Stomach (tissue), 19 donors: ENCODE measurements at places on chromosomes 7 and 10. TPM values are rescaled to one million over a fixed set of nuclear protein-coding genes. Genes with fewer than 3 reads are reported as not detected.
A peak's percentile ranks its signal among the peaks of the same experiment; 100 is the strongest.

The SGCE gene
- 66.5 TPM for total RNA-seq

DNA sequence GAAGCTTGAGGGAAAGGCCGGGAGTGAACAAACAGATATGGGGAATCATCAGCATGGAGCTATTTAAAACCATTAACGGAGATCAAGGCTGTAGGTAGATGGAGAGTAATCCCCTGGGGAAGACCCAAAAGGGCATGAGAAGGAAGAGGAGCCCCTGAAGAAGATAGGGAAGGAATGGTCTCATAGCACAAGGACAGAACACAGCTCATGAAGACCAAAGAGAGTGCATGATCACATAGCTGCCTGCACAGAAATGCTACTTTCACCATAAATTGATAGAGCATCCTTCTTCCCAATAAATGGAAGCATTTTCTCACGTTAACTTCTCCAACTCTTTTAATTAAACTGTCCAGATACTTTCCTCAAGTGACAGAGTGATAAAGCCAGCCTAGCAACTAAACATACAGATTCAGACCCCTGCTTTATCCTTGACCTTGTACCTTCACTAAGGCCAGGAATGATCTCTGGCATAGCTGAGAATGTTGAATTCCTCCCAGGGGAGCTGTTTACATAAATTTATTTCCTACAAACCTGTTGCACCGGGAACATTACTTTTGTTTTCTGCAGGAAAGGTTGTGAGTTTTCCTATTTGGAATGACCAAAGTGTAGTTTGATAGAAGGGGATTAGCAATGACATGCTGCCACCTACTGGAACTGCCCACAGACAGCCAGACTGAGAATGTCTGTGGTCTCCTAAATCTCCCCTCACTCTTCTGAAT, 110.8 kb upstream of the LRGUK start:
- H3K27me3 ChIP-seq, result no peaks in the 10 kb centered on the region
- peak; percentile 81 for DNase-seq
- no peak overlapping the region for H3K4me3 ChIP-seq
- no peaks in the 10 kb centered on the region for H3K4me1 ChIP-seq

The NOD1 gene
- total RNA-seq, result 2.3 TPM

DNA sequence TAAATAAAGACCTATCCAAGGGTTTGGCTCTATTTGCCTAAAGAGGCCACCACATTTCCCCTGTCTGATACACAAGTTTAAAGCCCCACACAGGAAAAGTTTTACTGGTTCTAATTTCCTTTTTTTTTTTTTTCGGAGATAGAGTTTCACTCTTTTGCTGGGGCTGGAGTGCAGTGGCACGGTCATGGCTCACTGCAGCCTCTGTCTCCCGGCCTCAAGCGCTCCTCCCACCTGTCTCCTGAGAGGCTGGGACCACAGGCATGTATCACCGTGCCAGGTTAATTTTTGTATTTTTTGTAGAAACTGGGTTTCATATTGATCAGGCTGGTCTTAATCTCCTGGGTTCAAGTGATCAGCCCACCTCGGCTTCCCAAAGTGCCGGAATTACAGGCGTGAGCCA, 53.3 kb upstream of the ASAH2 start:
- H3K27me3 ChIP-seq, result no peaks in the 10 kb centered on the region
- H3K27ac ChIP-seq, result no peak overlapping the region
- DNase-seq, result no peak
- H3K4me3 ChIP-seq, result no peak overlapping the region

DNA sequence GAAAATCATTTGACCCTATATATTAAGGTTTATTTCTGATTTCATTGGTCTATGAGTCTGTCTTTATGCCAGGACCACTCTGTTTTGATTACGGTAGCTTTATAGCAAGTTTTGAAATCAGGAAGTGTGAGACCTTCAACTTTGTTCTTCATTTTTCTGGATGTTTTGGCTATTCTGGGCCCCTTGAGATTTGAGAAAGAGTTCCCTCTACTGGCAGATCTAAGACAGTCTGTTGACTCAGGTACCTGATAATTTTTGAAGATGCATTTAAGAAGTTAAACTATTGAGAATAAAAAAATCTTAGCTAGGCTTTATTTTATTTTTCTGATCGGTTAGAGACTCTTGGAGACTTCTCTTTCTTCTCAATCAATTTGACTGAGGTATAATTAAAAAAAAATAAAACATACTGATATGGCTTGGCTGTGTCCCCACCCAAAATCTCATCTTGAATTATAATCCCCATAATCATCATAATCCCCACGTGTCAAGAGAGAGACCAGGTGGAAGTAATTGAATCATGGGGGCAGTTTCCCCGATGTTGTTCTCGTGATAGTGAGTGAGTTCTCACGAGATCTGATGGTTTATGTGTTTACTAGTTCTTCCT, 209.2 kb downstream of the SNX10 start:
- no peak for DNase-seq
- no peaks in the 10 kb centered on the region for H3K36me3 ChIP-seq
- no peak overlapping the region for H3K4me3 ChIP-seq
- no peaks in the 10 kb centered on the region for H3K27me3 ChIP-seq
- H3K4me1 ChIP-seq, result no peaks in the 10 kb centered on the region

- no peaks in the 10 kb centered on the region for H3K36me3 ChIP-seq
- no peaks in the 10 kb centered on the region for H3K4me1 ChIP-seq
- H3K4me3 ChIP-seq, result no peak overlapping the region
- H3K27me3 ChIP-seq, result no peaks in the 10 kb centered on the region
Observed at GRCh38 chr7:4050126-4050660, 631.9 kb upstream of the FOXK1 start.

The PLEKHS1 gene
- not detected for total RNA-seq

DNA sequence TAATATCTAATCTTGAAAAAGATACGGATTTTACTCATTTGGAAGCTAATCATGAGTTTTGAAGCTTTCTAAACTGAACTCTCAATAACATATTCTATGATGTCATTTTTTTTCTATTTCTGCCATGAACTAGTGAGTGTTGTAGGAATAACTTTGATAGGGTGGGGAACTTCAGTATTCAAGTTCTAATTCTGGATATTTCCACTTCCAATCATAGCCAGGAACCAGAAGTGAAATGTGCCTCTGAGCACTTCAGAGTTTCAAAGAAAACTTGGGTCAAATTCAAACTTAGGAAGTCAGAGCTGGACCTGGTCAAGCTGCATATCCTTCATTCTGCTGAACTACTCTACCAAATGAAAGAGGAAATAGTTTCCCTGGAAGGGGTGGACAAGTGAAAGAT, 847 bp downstream of the AGMO start:
- DNase-seq, result no peak
- no peak overlapping the region for H3K4me3 ChIP-seq
- H3K27ac ChIP-seq, result peak overlapping the region; percentile 5

The ZNF503 gene
- 5.0 TPM for total RNA-seq

DNA sequence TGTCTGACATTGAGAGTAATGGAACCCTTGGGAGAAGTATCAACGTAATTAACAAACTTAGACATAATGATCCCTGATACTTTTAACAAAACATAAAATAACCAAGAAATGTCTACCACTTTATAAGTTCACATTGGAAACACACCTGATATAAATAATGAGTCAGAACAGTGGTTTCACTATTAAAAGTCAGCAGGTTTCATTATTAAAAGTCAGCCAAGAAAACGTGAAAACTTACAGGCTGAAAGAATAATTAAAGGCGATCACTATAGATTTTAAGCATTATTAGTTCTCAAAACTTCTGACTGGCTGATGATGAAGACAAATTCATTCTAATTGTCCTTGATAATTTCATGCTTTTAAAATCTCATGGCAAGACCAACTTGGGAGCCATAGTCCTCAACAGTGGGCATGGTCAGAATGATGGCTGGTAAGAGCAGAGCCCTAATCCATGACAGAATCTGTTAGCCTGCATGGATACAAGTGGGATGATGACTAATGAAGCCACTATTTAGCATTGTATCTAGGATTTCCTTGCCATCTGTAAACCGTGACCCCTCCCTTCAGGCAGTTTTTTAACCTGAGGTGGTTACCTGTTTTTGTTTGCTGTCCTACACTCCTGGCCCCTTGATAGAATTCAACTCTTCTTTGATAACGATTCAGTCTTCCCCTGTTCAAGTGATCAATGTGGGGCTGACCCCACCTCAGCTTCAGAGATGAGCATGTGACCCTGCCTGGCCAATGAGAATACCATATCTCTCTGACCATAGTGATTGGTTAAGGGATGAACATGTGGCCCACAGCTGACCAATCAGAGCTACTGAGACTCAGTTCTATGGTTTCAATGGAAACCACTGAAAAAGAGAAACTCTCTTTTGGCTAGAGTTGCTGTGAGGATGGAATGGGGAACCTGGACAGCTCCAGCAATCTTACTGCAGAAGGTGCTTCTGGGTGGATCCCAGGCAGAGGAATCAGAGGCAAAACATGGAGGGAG, 151.0 kb downstream of the PLPP4 start:
- peaks cover 4% of the 10 kb centered on the region for H3K27me3 ChIP-seq
- no peaks in the 10 kb centered on the region for H3K36me3 ChIP-seq
- DNase-seq, result no peak
- no peak overlapping the region for H3K27ac ChIP-seq

- H3K27me3 ChIP-seq, result no peaks in the 10 kb centered on the region
- H3K4me1 ChIP-seq, result no peaks in the 10 kb centered on the region
- DNase-seq, result no peak
- no peak overlapping the region for H3K27ac ChIP-seq
- H3K36me3 ChIP-seq, result no peaks in the 10 kb centered on the region
Observed at GRCh38 chr7:16970732-16971482, 89.1 kb upstream of the AGR3 start.

GRCh38 chr7:55314967-55315366, 50.2 kb upstream of the LANCL2 start:
- H3K4me1 ChIP-seq, result no peaks in the 10 kb centered on the region
- H3K36me3 ChIP-seq, result no peaks in the 10 kb centered on the region
- H3K4me3 ChIP-seq, result no peak overlapping the region
- no peak overlapping the region for H3K27ac ChIP-seq

The PRRT4 gene
- not detected for total RNA-seq

GRCh38 chr7:130084037-130084875, 13.9 kb downstream of the KLHDC10 start:
- peaks cover 6% of the 10 kb centered on the region for H3K36me3 ChIP-seq
- no peak overlapping the region for H3K4me3 ChIP-seq
- H3K27ac ChIP-seq, result no peak overlapping the region

- no peak for DNase-seq
- H3K36me3 ChIP-seq, result peaks cover 95% of the 10 kb centered on the region
- H3K27ac ChIP-seq, result no peak overlapping the region
- H3K4me1 ChIP-seq, result peaks cover 19% of the 10 kb centered on the region
Observed at GRCh38 chr7:5352440-5353010, 69.8 kb downstream of the SLC29A4 start.

DNA sequence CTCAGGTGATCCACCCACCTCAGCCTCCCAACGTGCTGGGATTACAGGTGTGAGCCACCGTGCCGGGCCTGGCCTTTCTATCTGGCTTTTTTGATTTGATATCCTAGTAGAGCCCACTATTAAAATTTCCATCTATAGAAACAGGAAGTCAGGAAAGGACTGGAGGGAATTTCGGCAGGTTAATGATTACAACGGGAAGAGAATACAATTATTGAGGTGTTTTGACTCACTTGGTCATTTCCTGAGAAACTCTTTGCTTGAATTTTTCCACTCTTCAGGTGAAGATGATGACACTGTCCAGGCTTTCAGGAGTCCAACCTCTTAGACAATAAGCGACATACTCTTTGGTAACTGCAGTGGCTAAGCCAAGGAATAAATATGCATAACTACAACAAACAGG, 1.1 kb upstream of the MKLN1 start:
- DNase-seq, result no peak
- H3K27ac ChIP-seq, result peak overlapping the region; percentile 98
- peak overlapping the region; percentile 92 for H3K4me3 ChIP-seq
- peaks cover 51% of the 10 kb centered on the region for H3K4me1 ChIP-seq
- H3K36me3 ChIP-seq, result no peaks in the 10 kb centered on the region
- no peaks in the 10 kb centered on the region for H3K27me3 ChIP-seq

DNA sequence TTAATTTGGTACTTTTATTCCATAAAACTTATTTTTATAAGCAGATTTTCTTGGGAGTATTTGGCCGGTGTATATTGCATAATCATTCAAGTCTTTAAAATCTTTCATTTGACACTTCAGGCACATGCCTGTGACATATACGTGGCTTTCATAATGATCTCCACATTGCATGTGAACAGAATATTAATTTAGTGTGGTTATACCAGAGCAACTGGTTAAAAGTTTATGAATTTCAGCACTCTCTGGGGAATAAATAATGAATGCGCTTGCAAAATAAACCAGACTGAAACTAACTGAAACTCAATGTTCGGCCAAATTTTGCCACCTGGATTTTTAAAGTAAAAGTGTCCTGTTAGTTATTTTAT, 242.3 kb downstream of the GLI3 start:
- peaks cover 19% of the 10 kb centered on the region for H3K4me1 ChIP-seq
- DNase-seq, result no peak
- H3K27ac ChIP-seq, result no peak overlapping the region
- no peaks in the 10 kb centered on the region for H3K27me3 ChIP-seq

DNA sequence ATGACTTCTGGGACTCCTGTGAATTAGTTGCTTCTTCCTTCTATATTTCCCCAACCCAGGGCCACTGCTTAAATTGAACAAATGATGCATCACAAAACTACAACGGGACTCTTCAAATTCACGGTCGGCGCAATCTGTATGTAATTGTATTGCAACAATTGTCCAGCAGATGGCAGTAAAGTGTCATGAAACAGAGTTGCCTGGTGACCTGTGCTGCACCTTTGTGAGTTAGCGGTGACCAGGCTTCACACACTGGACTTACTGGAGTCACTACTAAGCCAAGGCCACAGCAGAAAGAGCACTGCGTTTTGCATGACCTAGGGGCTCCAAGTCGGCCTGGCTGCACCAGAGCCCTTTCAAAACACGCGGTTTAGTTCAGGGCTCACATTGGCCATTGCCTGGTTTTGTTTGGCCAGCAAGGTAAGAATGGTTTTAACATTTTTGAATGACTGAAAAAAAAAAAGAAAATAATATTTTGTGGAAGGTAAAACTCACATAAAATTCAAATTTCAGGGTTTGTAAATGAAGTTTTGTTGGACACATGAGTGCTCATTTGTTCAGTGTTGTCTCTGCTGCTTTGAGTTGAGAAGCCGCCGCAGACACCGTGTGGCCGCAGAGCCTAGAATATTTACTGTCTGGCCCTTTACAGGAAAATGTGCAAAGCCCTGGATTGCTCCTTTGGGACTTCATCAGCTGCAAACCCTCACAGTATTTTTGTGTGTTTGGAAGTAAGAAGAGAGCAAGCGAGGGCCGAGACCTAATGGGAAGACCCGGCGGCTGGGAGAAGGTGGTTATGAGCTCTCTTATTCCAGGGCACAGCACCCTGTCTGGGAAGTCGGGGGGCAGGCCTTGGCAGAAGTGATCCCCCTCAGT, 23.2 kb upstream of the ZNF32 start:
- H3K4me3 ChIP-seq, result no peak overlapping the region
- H3K27me3 ChIP-seq, result peaks cover 5% of the 10 kb centered on the region
- no peak overlapping the region for H3K27ac ChIP-seq
- H3K36me3 ChIP-seq, result no peaks in the 10 kb centered on the region
- peaks cover 7% of the 10 kb centered on the region for H3K4me1 ChIP-seq
